Amniotic stem cell (primary cell): ENCODE measurements at places on chromosomes 2 and 18.

GRCh38 chr18:24060644-24061043, 46.1 kb downstream of the TTC39C start:
- DNase-seq: no peak

DNA sequence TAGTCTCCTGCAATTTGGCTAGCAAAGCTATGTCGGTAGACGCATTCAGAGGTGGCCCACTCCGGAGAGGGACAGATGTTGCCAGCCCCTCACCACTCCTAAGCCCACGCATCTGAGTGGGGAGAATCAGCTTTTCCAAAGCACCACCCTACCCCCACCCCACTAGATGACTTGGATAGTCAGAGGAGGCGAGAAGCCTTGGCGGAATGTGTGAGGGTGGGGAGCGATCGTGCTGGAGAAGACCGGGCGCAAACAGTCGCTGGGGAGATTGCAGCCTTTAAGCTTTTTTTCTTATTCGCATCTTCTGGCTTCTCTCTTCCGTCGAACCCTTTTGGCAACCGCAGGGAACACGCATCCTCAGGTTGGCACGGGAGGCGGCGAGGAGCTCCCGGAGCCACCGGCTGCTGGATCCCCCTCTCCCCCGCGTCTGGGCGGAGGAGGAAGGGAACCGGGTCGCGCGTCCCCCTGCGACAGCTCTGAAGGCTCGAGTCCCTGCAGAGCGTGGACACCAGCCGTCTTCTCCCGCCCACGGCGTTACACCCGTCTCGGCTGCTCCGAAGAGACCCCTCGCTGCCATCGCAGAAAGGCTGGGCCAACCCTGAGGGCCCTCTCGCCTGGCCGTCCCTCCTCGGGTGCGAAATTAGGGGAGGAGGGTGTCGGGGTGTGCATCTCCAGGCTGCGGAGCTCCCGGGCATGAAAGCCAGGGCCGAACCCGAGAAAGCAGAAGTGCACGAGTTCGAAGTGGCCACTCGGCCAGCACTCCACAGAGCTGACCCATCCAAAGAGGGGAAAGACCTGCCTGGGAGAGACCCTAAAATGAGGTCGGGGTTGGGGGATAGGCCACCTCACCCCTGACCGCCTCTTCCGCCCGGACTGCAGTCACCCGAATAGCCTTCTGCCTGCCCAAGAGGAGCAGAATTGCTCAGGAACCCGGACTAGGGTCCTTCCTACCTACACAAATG, 12.2 kb downstream of the EVX2 start:
- no peak for DNase-seq

GRCh38 chr2:72008608-72009007, 139.1 kb downstream of the CYP26B1 start:
- DNase-seq: no peak

GRCh38 chr2:228369400-228370031, 188.0 kb upstream of the SPHKAP start:
- no peak for DNase-seq

DNA sequence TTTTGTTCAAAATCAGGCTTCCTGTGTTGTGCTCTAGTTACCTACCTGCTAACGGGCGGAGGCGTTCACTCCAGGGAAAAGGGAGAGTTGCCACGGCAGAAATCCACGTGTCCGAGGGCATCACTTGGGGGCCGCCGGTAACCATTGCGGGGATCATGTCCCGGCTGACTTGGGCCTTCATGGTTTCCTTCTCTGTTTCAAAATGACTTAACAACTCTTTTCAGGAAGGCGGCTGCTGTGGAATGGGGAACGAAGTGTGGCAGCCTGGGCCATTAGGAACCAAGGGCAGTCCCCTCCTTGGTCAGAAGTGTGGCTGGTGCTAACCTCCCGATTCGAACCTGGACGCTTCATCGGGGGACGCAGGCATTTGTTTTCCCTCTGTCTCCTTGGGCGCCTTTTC, 56.8 kb downstream of the INPP5D start:
- no peak for DNase-seq

DNA sequence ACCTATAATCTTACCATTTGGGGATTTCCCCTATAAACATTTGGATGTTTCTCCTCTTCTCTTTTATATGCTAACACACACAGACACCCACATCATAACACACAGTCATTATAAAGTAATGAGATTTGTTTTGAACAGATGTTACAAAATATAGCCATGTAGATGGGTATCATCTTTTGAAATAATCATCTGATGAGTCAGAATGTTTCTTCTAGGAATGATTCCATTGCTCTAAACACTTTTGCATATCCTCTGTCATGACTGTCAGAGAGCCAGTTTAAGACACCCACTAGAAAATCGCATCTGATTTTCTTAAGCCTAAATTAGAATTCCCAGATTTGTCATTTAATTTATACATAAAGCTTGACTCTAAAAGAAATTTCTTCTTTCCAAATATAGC, 442.6 kb downstream of the CMPK2 start:
- DNase-seq: no peak

DNA sequence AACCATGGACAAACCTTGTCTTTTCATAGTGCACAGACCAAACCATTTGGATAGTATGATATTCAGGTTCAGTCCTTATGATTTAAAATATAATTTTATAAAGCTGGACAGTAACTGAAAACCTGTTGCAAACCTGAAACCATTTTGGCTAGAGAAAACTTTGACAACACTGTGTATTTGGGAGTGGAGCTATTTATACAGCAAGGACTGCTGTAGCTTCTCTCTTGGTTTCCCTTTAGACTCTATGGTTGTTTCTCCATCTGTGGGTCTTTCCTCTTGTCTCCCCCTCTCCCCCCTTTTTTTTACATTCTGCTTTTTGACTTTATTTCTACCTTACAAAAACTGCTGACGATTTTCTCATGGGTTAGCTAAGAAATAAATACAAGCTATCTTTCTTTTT, 581.7 kb downstream of the SLC4A3 start:
- DNase-seq: no peak

- no peak for DNase-seq
Observed at GRCh38 chr2:105291981-105292380, 37.6 kb downstream of the TGFBRAP1 start.

GRCh38 chr2:68994864-68995263, 18.1 kb upstream of the ANTXR1 start:
- no peak for DNase-seq

DNA sequence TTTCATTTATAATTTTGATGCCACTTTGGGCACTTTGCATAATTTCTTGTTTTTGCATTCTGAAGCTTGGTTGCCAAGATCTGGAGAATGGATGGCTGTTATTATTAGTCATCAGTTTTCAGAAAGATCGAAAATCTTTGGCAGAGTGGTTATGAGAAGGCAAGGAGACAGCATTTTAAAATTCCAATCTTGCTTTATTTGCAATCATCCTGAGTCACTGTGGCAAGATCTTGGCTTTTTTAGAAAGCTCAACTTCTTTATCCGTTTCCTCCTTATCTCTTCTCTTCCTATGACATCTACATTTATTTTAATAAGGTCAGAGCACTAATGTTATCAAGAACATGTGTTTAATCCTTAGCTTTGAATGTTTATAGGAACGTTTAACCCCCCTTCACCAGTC, 31.1 kb upstream of the EIF2AK3 start:
- DNase-seq: no peak

DNA sequence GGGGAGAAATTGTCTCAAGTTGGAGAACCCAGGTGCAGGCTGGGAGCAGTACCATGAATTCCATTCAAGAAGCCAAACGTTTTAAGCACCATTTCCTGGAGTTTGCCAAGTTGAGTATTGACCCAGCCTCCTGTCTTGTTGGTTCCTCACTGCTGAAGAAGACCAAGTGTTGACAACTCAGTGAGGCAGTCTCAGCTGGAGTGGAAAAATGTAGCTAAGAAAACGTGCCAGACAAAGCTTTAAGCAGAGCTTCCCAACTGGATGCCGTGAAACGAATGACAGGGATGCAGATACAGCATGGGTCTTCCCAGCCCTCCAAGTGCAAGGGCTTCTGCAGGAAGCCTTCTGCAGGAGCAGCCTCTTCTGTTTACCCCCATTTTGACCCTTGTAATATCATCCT, 778 bp upstream of the INPP1 start:
- no peak for DNase-seq

DNA sequence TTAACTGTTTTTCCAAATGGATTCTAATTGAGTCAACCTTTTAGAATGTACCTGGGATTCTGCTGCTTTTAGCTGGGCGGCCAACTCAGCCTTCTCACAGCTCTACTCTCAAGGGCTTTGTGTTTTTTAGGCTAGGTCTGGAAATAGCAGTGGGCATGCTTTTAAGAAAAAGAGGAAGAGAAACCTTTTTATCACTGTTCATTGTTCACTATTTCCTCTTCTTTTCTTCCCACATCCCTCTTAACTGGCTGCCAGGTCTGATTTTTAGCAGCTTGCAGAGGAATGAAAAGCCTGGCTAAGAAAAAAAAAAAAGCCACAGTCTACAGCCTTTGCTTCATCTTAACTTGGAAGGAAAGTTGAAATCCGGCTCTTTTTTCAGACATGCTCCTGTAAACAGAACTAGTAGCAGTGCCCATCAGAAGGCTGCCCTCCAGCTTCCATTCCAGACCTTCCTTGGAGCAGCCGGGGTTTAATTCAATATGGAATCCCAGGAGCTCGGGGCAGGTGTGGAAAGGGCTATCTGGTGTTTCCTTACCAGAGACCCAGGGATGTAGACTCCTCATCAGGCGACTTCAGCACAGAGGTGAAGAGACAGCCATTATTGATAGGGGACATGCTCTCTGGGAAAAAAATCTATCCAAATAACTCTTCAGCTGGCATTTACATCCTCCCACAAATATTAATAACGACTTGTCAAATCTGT, 230.7 kb downstream of the MYO3B start:
- no peak for DNase-seq

GRCh38 chr2:213065583-213066442, 85.6 kb downstream of the IKZF2 start:
- DNase-seq: no peak

DNA sequence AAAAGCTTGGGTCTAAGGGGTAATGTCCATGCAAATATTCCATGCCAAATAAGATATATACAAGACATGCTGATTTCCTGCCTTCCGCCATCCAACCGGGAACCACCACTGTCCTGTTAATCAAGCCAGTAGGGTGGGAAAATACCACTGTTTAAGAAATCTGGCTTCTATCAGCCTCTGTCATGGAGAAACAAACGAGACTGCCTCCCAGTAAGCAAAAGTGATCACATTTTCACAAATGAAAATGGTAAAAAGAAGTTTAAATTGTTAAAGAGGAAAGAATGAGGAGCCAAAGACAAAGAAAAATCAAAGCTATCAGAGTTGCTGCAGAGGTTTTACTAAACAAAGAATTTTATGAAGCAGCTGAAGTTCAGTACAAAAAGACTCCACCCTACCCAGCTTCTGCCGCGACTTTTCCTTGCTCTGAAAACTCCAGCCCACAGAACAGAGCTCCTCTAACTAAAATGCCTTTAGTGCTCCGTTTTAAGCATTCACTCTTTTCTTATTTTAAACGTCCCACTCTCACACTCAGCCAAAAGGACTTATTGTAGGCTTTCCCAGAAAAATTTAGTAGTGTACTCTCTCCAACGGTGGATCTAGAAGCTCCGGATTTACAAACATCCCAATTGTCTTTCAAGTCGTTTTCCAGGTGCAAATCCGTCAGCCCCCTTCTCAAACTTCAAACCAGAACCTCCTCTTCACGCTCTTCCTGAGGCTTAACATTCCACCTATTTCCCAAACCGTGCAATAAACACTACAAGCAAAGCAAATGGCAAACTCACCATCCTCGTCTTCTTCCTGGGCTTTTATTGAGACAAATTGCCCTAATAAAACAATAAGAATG, 613 bp downstream of the COL5A2 start:
- DNase-seq: peak; percentile 10

GRCh38 chr2:69449906-69450305, 12.7 kb upstream of the NFU1 start:
- DNase-seq: no peak

DNA sequence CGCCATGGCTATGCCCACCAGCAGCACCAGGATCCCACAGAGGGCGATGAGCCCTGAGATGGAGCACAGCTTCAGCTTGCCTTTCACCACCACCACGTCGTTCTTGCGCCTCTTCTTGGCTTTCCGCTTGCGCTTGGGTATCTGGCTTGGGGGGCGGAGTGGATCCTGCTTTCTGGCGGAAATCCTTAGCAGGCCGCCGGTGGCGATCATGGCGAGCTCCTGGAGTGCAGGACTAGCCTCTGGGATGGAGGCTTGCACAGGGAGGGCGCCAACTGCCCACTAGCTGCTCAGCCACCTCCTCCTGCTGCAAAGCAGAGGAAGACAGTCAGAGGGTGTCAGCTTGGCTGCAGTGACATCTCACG, 3.5 kb downstream of the TMEM200C start:
- no peak for DNase-seq

GRCh38 chr2:1784087-1784486, 39.8 kb upstream of the PXDN start:
- DNase-seq: no peak

- DNase-seq: no peak
Observed at GRCh38 chr2:10654069-10654468, 35.7 kb downstream of the NOL10 start.

DNA sequence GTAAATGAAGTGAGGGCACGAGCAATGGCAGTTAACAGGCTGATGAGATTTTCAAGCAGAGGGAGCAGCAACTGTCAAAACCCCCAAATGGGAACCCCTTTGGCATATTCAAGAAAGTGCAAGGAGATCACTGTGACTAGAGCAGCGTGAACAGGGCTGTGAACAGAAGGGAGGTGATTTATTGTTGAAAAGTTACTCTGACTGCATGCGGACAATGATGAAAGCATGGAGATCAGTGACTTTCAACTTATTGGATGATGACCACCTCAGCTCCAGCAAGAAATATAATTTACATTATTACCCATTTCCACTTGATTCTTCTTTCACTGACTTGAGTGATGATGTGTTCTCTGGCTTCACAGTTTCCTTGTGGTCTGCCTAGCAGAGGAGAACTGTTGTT, 187.8 kb upstream of the BOD1L2 start:
- no peak for DNase-seq

DNA sequence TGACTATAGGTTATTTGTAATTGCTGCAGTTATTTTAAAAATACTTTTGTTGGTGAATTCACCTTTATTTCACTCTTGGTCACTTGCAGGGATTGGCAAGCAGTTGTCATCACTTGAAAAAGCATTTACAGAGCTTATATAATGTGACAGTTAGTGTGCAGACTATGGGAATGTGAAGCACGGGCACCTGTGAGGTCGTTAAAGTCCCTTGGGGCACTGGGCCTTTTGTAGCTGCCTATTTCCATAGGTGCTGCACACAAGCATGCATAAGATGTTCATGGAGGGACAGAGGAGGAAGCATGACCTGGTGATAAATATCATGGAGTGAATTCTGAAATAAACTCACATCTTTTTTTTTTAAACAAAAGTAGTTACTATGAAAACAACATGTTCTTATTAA, 124.6 kb downstream of the ATP9B start:
- DNase-seq: no peak
